ENCODE measurements at places on chromosomes 3 and 15.

DNA sequence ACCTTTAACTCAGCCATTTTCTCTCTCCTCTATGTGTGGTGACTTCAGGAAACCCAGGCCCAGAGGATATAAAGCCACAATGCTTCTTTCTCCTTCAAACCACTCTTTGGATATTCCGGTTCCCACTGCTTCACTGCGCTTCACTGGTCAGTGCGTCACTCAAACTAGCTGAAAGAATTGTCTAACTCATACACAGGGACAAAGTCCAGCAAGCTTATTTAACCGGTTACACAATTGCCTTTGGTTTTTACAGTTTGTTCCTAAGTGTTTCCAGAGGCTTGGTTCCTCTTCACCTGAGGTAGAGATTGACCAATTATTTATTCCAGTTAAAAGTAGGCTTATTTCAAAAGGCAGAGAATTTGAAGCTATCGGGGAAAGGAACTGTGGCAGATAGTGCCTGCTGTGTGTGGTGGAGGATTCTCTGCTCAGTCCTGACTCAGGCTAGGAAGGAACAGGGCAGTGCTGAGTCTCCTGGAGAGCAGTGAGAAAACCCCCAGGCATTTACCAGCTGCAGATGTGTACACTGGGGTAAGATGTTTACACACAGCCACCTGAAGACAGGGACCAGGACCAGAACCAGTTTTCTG is at the start of gene HGD:
Gene HGD, minus strand, starts transcription at position 145 of the 587 bp plus-strand sequence. Its CDS starts 128 bp downstream, at position 17.
- DNase-seq: peak; percentile 42

DNA sequence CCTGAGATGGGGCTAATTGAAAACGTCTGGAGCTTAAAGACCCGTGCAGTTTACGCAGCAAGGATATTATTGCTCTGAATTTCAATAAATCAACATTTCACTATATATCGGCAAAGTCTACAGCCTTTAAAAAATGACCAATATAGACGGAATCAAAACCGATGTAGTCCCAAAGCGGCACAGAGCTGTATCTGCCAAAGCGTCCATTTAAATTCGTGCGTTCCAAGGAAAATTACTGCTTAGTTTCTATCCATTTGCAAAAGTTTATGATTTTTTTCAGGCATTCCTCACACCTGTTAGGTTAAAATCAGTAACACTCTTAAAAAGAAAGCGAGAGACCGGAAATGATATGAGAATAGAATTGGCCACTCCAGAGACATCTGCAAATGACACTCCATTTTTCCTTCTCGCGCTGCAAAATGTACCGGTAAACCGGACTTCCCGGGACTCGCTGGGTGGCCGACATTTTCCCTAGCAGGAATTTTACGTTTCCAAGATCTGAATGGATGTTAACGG is 777 bp upstream of the EIF4A2 start:
- no peak for DNase-seq

DNA sequence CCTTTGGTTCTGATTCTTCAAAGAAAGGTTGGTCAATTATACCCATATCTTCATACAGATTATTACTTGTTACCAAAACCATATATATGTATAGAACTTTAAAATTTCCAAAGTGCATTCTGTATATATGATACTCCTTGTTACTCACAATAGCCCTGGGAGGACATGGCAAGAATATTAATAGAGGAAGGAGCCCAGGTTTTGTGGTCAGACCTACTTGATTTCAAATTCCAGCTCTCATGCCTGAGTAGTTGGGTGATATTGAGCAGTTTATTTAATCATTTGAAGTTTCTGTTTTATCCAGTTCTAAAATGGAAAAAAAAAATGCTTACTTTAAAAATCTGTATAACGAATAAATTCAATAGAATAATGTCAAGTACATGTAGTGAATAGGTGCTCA is 2.5 kb downstream of the IL1RAP start:
- no peak for DNase-seq

DNA sequence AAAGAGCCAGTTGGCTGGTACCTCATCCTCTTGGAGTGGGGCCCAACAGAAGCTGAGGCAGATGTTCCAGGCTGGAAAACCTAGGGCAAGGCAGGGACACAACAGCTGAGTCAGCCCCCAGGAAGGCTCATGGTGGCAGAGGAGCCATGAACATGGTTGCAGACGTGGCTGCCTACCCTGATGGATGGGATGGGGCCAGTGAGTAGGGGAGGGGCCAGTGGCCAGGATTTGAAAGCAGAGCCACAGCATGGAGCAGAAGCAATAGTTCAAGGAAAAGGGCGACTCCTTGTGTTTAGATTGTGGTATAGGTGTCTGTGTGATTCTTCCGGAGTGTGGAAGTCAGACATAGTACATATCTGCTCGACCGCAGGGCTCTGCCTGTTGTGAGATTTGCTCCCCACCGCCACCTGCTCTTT is 24.2 kb downstream of the PXYLP1 start:
- no peak for DNase-seq

DNA sequence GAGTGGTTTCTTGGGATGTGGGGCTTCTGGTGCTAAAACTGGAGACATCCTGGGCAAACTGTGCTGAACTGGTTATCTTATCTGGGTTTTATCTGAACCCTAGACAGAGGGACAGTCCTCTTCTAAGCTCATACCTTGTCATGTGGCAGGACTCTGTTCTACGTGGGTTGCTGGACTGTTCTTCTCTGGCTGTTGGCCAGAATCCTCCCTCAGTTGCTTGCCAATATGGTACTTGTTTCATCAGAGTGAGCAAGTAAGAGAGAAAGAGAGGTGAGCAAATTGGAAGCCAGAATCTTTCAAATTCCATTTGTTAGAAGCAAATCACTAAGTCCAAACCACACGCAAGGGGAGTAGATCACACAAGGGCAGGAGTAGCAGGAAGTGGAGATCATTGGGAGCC is 291.5 kb upstream of the TBL1XR1 start:
- no peak for DNase-seq

DNA sequence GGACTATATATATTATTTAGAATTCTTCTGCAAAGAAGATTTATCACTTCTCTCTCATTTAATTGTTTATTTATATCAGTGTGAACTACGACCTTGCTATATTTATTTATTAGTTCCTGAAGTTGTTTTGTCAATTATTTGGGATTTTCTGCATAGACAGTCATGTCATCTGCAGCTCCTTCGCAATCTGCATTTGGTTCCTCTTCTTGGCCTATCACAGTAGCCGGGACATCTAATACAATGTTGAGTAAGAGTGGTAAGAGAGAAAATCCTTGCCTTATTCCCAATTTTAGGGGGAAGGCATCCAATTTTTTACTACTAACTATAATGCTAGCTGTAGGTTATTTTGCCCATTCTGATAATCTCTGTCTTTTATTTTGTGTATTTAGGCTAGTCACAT is 39.4 kb downstream of the FOXL2 start:
- no peak for DNase-seq

DNA sequence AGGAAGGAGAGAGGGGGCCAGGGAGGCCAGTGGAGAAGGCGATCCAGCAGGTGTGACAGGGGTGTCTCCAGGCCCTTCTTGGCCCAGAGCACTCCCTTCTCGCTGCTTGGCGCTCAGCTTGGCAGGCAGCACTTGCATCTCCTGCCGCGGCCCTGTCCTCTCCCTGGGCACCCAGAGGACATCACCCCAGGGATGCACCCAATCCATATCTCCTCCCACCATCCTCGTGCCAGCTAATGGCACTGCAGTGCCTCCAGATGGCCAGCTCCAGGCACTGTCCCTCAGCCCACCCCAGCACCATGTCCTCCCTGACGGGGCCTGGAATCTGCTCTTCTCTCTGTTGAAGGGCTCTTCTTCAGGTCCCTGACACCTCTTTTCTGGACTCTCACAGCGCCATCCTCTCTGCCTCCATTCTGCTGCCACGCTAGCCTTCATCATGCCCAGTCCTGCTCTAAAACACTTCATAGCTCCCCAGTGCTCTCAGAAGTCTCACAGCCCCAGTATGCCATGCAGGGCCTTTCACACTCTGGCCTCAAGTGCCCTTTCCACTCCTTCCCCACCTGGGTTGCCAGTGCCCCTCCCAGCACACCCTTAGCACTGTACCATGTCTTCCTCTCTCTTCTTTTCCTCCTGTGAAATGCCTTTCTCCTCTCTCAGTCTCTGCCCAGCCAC is 106.8 kb upstream of the SLC6A11 start:
- no peak for DNase-seq

DNA sequence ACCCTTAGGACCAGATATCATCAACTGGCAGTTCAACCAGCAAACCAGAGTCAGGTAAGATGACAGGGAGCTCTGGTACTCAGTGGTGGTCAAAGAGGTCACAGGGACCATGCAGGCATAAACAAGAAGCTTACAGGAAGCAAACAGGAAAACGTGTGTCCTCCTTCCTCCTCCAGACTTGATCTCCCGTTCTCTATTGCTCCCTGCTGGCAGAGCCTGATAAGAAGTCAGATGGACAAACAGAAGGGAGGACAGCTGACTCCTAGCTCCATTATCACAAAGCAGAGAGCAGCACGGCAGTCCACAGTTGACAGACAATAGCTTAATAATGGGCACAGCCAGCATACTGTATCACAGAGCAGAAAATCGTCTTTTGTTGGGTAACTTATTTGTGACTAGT is 156.5 kb upstream of the SLC2A2 start:
- no peak for DNase-seq

GRCh38 chr3:195194559-195195206 is 76.3 kb downstream of the XXYLT1 start:
- DNase-seq: no peak

DNA sequence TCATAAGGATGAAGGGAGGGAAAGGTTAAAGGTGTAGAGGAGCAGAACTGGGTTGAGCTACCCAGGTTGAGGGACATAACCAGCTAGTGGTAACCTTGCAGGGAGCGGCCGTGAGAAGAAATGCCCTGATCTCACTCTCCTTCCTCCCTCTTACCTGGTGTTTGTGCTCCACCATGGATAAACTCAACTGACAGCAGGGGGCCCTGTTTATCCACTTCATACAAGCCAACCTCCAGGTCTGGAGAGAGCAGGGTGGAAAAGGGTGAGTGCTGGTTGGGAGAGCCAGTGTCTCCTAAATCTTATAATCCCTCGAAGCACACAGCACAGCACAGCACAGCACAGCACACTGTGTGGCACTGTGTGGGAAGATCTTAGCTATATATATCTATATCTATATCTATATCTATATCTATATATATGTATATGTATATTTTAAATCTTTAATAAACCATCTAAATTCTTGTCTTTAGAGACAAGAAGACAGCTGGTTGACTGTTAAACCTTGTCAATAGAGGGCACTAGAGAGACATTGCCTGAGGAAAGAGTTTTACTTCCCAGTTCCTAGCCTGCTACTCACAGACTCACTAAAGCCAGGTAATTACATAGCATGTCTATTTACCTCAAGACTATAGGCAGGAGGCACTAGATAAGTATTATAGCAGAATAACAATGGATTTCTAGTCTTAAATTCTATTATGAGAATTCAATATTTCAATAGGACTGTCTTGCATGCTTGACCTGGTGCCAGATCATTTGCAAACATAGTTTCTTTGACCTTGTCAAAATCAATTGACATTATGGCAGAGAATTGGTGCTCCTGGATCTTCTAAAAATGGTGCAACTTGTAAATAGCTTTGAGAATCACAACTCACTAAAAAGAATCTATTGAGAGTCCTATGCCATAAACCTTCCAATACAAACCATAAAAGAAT is 21.7 kb upstream of the FMN1 start:
- no peak for DNase-seq

DNA sequence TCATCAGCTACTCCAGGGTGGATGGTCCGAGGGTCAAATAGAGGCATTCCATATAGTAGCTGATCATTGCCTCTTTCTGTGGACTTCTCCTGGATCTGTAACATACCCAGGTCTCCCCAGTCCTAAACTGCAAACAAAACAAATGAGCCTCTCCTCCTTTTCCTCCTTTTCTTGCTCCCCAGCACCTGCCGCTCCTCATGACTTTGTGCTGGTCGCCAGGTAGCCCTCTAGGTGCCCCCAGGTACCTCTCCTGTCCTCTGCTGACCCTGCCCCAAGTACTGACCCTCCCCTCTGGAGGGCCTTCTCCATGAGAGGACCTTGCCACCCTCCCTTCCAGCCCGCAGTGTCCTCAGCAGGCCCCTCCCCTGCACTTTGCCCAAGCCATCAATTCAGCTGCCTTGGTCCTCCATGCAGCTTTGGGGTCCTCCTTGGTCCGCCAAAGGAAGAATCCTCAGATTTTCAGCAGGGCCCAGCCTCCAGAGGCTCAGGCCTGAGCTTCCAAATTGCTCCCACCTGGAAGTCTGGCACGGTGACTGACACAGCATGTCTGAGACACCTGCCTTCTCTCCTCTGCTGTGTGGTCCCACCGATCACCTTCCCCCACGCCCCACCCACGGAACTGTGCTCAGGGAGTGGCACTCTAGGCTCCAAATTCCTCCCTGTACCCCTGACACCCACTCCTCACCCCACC is 111.0 kb downstream of the LRRK1 start:
- no peak for DNase-seq

Data from prostate gland (tissue), 2 donors.